HS-27A (cell line): ENCODE measurements at places on chromosomes 1 and 21.

- DNase-seq = no peak
Observed at GRCh38 chr1:153771841-153772593, 3.2 kb upstream of the SLC27A3 start.

GRCh38 chr21:18023157-18023556 is 204.0 kb upstream of the C21orf91 start:
- DNase-seq = no peak

DNA sequence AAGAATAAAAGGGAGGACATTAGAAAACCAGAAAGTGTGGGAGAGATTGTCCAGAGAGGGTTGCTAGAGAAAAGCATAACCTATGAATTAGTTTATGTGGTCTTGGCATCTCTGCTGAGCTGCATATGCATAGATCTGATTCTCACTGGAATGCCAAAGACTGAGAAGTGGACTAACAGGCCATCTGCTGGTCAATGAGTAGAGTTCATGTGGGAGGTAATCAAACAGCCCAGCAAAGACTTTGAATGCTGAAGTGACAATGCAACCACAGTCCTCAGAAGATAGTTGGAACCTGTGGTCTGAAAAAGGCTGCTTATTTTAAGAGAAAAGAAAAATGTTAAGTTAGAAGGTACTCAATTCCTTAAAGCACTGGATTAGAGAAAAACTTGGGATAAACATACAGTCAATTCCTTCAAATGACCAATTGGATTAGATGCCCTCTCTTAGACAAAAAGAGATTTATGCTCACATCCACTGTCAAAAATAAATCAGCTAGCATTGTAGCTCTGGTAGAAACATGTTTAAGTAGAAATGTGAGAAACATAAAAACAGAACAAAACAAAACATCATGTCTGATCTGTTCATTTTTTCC is 382.8 kb downstream of the AMY1C start:
- DNase-seq = no peak

DNA sequence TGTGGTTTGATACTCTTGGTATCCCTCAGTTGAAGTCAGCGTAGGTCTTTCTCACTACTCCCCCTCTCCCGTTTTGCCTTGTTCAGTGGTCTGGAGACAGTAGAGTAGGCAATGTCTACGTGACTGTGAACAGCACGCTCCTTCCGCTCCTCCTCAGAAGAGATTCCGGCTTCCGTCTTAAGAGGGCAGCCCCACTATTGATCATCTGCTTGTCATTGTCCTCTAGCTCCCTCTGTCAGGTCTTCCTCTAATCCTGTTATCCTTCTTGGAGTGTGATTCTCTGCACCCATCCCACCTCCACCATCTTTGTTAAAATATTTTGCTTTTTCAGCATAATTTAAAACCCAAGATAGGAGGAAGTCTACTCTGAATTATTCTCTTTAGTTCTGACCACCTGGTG is 129.9 kb upstream of the KCNK2 start:
- DNase-seq = no peak

DNA sequence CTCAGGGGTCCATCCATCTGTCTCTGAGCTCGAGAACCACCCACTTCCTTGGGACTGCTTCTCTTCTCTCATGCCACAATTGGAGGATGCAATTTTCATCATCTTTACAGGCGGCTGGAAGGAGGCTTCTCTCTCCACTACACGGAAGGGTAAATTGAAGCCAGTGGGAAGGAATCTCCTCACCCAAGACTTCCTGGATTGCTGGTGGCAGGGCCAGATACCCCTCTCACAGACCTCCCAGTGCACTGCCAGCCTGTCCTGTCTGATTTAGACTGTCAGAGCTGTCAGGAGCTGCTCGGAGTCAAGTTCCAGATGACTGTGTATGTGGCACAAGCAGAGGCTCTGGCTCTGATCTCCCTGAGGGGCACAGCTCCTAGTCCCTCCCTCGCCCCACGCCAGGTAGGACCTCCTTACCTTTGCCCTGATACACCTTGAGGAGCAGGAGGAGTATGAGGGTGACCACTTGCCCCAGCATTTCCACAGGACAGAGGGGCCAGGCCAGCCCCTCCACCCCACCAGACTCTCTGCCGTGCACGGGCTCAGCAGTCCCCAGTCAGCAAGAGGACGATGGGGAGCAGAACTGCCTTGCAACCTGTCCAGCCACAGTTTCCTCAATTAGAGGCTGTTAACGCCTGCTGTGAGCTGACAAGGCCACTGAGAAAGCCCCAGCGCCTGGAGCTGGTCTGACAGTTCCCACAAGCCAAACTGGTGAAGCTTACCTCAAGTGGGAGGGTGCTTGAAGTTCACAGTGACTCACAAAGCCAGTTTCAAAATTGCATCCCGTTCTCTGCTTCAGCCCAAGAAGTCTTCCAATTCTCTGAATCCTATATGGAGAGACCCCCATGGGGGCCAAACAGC is at the start of gene CD244:
Gene CD244, minus strand, starts transcription at position 685 of the 858 bp plus-strand sequence. Its CDS starts 210 bp downstream, at position 475.
- no peak for DNase-seq

GRCh38 chr1:203558064-203558760 is 64.3 kb downstream of the OPTC start:
- DNase-seq = peak; percentile 90

- DNase-seq = no peak
Observed at GRCh38 chr1:34915521-34915920, 13.9 kb downstream of the DLGAP3 start.

GRCh38 chr21:29130270-29130969 is at the start of gene MAP3K7CL:
Gene MAP3K7CL, plus strand, starts transcription at chr21:29130644. Its CDS starts 2,701 bp downstream, at chr21:29133345.
- DNase-seq = peak; percentile 98

GRCh38 chr1:56146449-56146848 is 432.9 kb downstream of the PLPP3 start:
- DNase-seq = no peak

GRCh38 chr1:81155131-81155530 is 645.6 kb upstream of the ADGRL2 start:
- DNase-seq = peak; percentile 71

DNA sequence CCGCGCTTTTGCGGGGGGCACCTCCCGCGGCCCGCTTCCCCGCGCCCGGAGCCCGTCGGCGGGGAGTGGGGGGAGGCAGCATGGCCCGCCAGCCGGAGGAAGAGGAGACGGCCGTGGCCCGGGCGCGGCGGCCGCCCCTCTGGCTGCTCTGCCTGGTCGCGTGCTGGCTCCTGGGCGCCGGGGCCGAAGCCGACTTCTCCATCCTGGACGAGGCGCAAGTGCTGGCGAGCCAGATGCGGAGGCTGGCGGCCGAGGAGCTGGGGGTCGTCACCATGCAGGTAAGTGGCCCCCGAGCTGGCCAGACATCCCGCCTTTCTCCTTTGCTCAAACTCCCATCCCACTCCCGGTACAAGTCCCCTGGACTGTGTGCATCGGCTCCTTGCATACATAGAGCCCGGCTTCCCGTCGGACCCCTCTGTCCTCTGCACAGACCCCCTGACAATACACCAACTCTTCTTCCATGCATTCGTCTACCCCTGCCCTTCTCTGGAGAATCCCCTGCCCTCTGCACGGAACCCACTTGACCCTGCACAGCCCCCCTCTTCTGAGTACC is 812 bp downstream of the CACHD1 start:
- no peak for DNase-seq

- DNase-seq = no peak
Observed at GRCh38 chr1:6953907-6954364, 168.7 kb downstream of the CAMTA1 start.

GRCh38 chr1:168202941-168203654 is 22.7 kb upstream of the SFT2D2 start:
- DNase-seq = no peak

DNA sequence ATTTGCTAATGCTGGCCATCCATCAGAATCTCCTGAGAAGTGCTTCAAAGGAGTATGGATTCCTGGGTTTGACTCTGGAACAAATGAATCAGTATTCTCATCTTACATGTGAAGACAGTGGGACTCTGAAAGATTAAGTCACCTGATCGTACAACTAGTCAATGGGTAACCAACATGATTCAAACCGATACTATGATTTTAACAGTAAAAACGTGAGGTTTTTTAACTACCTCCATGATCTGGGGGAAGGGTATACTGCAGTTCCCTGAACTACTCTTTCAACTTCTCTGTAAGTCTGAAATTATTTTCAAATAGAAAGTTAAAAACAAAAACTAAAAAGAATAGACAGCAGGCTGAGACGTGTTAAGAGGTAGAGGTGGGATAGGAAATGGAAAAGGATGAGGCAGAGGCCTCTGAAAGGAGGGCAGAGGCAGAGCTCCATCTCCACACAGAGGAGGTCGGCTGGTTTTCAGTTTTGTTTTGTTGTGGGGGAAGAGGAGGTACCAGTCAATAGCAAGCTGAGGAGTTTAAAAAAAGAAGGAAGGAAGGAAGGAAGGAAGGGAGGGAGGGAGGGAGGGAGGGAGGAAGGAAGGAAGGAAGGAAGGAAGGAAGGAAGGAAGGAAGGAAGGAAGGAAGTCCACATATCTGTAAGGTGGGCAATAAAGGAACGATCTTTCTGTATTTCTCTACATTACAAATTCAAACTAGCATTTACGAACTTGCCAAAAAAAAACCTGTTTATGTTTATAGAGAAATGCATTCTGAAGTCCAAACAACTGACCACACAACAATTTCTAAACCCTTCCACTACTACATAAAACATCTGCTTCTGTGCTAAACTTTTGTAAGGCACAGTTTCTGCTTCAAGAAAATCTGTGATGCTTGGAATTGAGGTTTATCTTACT is 213.1 kb downstream of the RERE start:
- DNase-seq = no peak

- no peak for DNase-seq
Observed at GRCh38 chr1:201103666-201104065, 8.6 kb downstream of the CACNA1S start.

- DNase-seq = no peak
Observed at GRCh38 chr1:20493309-20493708, 7.3 kb upstream of the CAMK2N1 start.

GRCh38 chr1:108824051-108824450 is 32.8 kb downstream of the AKNAD1 start:
- DNase-seq = no peak

DNA sequence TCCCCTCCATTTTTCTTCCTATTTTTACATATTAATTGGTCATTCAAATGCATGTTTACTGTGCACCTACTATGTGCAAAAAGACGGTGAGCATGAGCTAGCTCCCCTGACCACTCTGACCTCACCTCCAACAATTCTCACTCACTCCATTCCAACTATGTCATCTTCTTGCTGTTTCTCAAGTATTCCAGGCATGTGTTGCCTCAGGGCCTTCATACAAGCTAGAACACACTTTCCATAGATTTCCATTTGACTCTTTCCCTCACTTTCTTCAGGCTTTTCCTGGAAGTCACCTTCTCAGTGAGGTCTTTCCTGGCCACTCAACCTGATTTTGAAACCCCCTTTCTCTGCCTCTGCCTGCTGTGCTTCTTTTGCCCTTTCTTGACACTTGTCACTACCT is 32.6 kb downstream of the CHIA start:
- DNase-seq = no peak

- no peak for DNase-seq
Observed at GRCh38 chr21:39632796-39633442, 20.2 kb downstream of the B3GALT5 start.

DNA sequence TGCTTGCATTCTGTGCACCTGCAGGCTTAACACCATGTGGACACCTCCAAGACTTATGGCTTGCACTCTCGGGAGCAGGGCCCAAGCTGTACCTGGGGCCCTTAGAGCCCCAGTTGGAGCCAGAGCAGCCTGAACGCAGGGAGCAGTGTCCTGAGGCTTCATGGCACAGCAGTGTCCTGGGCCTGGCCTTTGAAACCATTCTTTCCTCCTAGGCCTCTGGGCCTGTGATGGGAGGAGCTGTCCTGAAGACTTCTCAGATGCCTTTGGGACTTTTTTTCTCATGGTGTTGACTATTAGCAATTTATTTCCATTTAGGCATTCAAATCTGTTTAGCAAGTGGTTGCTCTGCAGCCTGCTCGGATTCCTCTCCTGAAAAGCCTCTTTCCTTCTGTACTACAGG is 11.0 kb downstream of the RPTN start:
- DNase-seq = no peak

DNA sequence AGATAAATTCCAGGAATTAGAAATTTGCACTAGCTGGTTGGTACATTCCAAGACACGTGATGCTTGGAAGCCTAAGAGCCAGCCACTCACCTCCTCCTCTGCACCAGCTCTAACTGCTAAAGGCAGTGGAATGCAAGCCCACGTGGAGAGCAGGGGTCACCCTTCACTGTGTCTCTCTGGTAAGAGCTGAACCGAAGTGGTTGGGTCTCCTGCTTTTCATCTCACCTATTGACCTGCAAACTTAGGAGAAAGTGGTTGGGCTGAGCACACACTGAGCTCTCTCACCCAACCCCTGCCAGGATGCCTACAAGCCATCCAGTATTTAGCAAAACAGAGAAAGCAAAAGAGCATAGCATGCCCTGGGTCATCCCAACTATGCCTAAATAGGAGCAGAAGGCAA is 19.3 kb downstream of the HAO2 start:
- DNase-seq = no peak

DNA sequence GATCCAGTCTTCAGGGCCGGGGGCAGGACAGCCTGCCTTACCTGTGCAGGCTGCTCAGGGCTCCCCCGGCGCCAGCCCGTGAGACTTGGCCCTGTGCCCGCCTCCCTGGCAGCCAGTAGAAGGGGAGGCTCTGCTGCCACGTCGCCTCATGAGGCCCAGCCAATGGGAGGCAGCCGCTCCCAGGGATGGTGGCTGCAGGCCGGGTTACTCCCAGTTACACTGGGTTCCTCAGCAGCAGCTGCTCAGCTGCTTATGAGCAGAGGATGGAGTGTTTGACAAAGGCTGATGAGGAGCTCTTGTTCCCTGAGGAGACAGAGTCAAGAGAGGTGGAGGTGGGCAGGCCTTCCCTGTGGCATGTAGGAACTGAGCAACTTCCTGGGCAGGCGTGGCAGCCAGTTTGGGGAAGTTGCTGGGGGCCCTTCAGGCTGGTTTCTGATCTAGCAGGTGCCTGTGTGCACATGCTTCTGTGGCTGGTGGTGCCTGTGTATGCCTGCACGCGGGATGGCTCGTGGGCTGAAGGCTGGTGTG is 5.5 kb downstream of the MFSD2A start:
- no peak for DNase-seq

GRCh38 chr1:64838486-64838885 is 93.6 kb downstream of the RAVER2 start:
- no peak for DNase-seq

- DNase-seq = no peak
Observed at GRCh38 chr1:67856921-67857320, 23.7 kb upstream of the GNG12 start.

- no peak for DNase-seq
Observed at GRCh38 chr1:50371749-50372148, 51.5 kb downstream of the DMRTA2 start.

DNA sequence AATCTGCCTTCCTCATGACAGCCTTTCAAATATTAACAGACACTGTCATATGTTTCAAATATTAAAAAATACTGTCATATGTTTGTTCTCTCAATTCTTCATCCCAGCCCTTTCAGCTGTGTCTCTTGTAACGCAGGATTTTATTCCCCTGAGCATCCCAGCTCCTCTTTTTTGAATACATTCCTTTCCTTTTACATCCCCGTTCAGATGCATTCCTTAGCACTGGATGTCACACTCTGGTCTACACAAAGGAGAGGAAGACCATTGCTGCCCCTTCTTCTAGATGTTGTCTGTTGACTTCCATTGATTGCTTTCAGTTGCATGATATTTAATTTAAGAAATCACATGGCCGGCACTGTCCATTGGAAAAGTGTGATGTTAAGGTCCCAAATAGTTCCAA is 117.4 kb upstream of the PAXBP1 start:
- no peak for DNase-seq

GRCh38 chr1:20411196-20411980 is 74.6 kb downstream of the CAMK2N1 start:
- DNase-seq = peak; percentile 95
